ENCODE measurements at places on chromosomes 5 and 9. TPM values are rescaled to one million over a fixed set of nuclear protein-coding genes. Genes with fewer than 3 reads are reported as not detected.

DNA sequence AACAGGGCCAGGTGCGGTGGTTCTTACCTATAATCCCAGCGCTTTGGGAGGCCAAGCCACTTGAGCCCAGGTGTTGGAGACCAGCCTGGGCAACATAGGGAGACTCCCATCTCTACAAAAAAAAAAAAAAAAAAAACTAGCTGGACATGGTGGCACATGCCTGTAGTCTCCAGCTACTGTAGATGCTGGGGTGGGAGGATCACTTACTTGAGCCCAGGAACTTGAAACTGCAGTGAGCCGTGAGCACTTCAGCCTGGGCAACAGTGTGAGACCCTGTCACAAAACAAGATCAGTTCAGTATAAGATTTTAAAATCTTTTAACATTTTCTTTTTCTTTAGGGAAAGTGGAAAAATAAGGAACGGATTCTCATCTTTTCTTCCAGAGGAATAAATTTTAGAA is 2.5 kb downstream of the BRIX1 start:
- H3K27me3 ChIP-seq = no peaks in the 10 kb centered on the region
- DNase-seq = no peak
- peaks cover 45% of the 10 kb centered on the region for H3K4me1 ChIP-seq
- no peak overlapping the region for H3K4me3 ChIP-seq
- peaks cover 48% of the 10 kb centered on the region for H3K36me3 ChIP-seq

DNA sequence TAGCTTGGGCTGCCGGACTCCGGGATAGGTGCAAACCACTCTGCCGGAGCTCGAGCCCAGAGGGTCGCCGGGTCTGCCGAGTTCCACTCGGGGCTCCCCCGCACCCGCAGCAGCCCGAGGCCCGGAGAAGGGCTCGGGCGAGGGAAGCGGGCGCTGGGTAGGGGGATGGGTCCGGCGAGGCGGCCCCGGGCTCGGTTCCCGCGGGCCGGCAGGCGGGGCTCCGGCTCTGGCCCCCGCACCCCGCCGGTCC is 507 bp downstream of the RICTOR start:
- H3K27ac ChIP-seq = peak overlapping the region; percentile 100
- peaks cover 45% of the 10 kb centered on the region for H3K4me1 ChIP-seq
- H3K27me3 ChIP-seq = no peaks in the 10 kb centered on the region
- peak overlapping the region; percentile 83 for H3K4me3 ChIP-seq
- peak; percentile 92 for DNase-seq

DNA sequence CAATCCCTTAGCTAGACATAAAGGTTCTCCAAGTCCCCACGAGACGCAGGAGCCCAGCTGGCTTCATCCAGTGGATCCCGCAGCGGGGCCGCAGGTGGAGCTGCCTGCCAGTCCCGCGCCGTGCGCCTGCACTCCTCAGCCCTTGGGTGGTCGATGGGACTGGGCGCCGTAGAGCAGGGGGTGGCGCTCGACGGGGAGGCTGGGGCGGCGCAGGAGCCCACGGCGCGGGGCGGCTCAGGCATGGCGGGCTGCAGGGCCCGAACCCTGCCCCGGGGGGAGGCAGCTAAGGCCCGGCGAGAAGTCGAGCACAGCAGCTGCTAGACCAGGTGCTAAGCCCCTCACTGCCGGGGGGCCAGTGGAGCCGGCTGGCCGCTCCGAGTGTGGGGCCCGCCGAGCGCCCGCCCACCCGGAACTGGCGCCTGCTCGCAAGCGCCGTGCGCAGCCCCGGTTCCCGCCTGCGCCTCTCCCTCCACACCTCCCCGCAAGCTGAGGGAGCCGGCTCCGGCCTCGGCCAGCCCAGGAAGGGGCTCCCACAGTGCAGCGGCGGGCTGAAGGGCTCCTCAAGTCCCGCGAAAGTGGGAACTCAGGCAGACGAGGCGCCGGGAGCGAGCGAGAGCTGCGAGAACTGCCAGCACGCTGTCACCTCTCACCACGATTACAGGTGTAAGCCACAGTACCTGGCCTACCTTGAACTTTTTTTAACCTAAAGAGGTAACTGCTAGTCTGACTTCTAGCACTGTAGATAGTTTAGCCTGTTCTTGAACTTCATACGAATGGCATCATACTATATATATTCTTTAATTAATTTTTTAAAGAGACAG is 35.5 kb downstream of the PTGS1 start:
- no peaks in the 10 kb centered on the region for H3K27me3 ChIP-seq
- peak overlapping the region; percentile 16 for H3K4me3 ChIP-seq
- DNase-seq = no peak
- H3K4me1 ChIP-seq = no peaks in the 10 kb centered on the region

NMUR2 gene
- not detected for polyA plus RNA-seq

DNA sequence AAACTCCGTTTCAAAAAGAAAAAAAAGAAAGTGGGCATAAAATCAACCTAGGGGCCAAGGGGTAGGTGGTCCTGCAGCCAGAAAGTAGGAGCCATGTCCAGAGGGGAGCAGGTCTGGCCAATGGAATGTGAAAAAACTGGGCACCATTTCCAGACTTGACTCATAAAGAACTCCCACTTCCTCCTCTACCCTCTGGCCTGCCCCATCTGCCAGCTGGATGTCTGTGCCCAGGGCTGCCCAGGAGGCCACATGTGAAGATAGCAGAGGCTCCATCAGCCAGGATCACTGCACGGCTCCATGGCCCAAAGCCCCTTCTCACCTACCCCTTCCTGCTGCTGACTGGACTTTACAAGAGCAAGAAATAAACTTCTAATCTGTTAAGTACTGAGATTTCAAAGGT is 42.1 kb upstream of the EEIG1 start:
- H3K27ac ChIP-seq = peak overlapping the region; percentile 41
- no peak for DNase-seq
- no peak overlapping the region for H3K4me3 ChIP-seq
- H3K36me3 ChIP-seq = no peaks in the 10 kb centered on the region
- no peaks in the 10 kb centered on the region for H3K27me3 ChIP-seq

- H3K27me3 ChIP-seq = no peaks in the 10 kb centered on the region
- no peak overlapping the region for H3K4me3 ChIP-seq
- DNase-seq = peak; percentile 82
- H3K4me1 ChIP-seq = peaks cover 7% of the 10 kb centered on the region
- H3K36me3 ChIP-seq = no peaks in the 10 kb centered on the region
- no peak overlapping the region for H3K27ac ChIP-seq
Observed at GRCh38 chr5:124056991-124057723, 545.2 kb downstream of the CSNK1G3 start.

DNA sequence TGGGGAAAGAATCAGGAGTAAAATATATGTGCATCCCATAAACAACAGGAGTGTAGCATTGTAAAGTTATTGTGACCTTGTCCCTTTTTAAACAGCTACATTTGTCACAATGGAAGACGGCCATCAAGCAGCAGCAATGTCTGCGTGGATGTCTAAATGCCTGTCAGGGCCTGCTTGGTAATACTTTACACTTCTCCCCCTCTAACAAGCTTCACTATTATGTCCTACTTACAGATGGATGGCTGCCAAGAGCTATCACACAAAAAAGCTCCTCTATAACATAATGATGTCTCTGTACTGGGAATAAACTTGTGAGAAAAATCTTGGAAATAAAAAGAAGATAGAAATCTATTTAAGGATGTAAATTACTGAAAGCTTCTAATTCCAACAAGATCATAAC is 213.0 kb downstream of the FBXL17 start:
- no peaks in the 10 kb centered on the region for H3K27me3 ChIP-seq
- DNase-seq = no peak
- H3K4me1 ChIP-seq = no peaks in the 10 kb centered on the region
- H3K36me3 ChIP-seq = peaks cover 9% of the 10 kb centered on the region
- no peak overlapping the region for H3K4me3 ChIP-seq

DNA sequence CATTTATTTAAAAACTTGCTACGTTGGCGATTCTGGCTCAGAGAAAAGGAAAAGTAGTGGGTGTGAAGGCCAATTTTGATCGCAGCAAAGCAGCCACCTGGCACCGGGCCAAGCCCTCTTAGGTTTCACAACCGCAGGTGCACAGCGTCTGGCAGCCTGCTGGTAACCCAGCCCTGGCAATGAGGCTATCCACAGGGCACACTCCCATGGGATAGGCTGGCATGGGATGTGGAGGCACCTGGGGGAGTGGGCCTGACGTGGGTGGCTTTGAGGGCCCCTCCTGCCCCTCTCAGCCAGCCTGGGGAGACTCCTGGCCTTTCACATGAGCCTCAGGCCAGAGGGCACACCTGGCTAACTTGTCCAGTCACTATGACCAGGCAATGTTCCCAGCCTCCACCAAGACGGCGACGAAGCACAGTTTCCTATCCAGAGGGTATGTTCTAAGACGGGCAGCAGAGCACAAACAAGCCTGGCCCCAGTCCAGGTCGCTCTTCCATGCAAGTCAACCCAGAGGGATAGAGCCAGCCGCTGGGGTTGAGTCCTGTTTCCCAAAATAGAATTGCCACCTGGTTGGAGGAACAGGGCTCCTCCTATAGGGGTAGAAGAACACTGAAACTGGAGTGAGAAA is 19.0 kb downstream of the CMBL start:
- H3K4me1 ChIP-seq = no peaks in the 10 kb centered on the region
- H3K27ac ChIP-seq = no peak overlapping the region

DNA sequence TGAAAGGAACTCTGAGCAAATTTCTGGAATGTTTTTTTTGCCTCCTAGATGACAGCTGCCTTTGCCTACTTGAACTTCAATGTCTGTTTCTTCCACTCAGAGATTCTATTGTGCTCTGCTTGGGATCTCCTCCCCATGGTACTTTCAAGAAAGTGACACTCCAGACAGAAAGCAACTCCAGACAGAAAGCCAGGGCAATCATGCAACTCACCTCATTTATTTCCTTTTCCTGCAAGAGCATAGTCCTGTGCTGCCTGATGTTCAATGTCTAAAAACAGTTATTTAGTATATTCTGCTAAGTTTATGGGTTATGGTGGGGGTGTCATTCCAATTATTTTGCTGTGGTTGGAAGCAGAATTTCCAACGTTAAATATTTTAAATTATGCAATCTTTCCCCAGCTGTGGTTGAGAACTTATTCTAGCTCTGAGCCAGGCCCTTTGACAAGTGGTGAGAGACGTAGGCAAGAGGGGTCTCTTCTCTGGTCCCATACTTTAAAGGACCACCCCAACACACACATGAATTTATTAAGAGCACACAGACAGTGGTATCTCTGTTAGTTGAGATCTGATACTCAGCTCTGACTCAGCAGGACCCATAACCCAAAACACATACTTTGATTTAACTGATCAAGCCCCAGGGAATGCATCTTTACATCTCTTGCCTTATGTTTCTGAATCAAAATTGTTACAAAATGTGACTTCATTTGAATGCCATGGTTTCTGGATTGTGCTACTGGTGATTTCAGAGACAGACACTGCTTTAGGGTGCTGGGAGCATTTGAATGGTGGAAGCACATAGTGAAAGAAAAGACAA is 39.5 kb upstream of the MAMDC2 start:
- no peaks in the 10 kb centered on the region for H3K36me3 ChIP-seq
- no peaks in the 10 kb centered on the region for H3K4me1 ChIP-seq
- no peak overlapping the region for H3K4me3 ChIP-seq
- H3K27me3 ChIP-seq = no peaks in the 10 kb centered on the region
- DNase-seq = no peak

CD274 gene
- polyA plus RNA-seq = 1.9 TPM

BNC2 gene
- polyA plus RNA-seq = 0.30 TPM

DNA sequence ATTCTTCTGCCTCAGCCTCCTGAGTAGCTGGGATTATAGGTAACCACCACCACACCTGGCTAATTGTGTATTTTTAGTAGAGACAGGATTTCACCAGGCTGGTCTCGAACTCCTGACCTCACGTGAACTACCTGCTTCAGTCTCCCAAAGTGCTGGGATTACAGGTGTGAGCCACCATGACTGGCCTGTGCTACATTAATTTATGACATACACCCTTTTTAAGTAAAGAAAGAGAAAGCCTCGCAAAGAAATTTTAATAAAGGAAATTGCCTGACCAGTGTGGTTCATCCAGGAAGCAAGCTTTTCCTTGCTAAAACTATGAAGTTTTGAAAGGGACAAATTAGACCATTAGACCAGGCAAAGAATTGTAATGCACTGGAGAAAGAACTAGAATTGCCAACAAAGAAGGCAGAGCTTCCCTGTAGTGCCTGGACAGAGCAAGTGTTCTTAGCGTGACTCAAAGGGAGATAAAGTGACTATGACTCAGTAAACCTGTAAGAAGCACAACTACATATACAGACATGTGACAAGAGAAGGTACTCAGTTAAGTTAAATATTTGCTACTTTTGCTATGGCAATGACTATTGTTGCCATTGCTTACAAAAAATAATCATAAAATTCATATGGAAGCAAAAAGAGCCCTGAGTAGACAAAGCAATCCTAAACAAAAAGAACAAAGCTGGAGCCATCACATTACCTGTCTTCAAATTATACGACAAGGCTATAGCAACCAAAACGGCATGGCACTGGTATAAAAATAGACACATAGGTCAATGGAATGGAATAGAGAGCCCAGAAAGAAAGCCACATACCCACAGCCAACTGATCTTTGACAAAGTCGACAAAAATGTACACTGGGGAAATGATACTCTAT is 54.6 kb downstream of the FYB1 start:
- no peaks in the 10 kb centered on the region for H3K27me3 ChIP-seq
- peak overlapping the region; percentile 56 for H3K27ac ChIP-seq
- DNase-seq = no peak
- no peak overlapping the region for H3K4me3 ChIP-seq
- peaks cover 28% of the 10 kb centered on the region for H3K4me1 ChIP-seq
- no peaks in the 10 kb centered on the region for H3K36me3 ChIP-seq

- no peaks in the 10 kb centered on the region for H3K36me3 ChIP-seq
- DNase-seq = no peak
- H3K4me3 ChIP-seq = no peak overlapping the region
- H3K27me3 ChIP-seq = no peaks in the 10 kb centered on the region
Observed at GRCh38 chr9:100086097-100086635, 12.6 kb downstream of the ERP44 start.

TUSC1 gene
- 5.0 TPM for polyA plus RNA-seq

GRCh38 chr9:98899408-98900056 is 44.2 kb upstream of the COL15A1 start:
- H3K27ac ChIP-seq = no peak overlapping the region
- no peaks in the 10 kb centered on the region for H3K36me3 ChIP-seq
- DNase-seq = no peak
- peaks cover 16% of the 10 kb centered on the region for H3K27me3 ChIP-seq
- no peak overlapping the region for H3K4me3 ChIP-seq

- no peaks in the 10 kb centered on the region for H3K27me3 ChIP-seq
- DNase-seq = no peak
- H3K4me3 ChIP-seq = no peak overlapping the region
- no peak overlapping the region for H3K27ac ChIP-seq
- peaks cover 58% of the 10 kb centered on the region for H3K4me1 ChIP-seq
Observed at GRCh38 chr9:134240361-134240760, 76.0 kb upstream of the RNU6ATAC start.

- no peak for DNase-seq
- H3K27me3 ChIP-seq = no peaks in the 10 kb centered on the region
- H3K27ac ChIP-seq = no peak overlapping the region
- no peak overlapping the region for H3K4me3 ChIP-seq
- no peaks in the 10 kb centered on the region for H3K4me1 ChIP-seq
Observed at GRCh38 chr9:78882481-78882880, 585.6 kb downstream of the PSAT1 start.

Measured in spleen (tissue), 13 donors.